Left lung (tissue), 14 donors: ENCODE measurements at places on chromosomes 7 and 10. TPM values are rescaled to one million over a fixed set of nuclear protein-coding genes. Genes with fewer than 3 reads are reported as not detected.
A peak's percentile ranks its signal among the peaks of the same experiment; 100 is the strongest.

- no peak for DNase-seq
Measured at GRCh38 chr10:7133278-7133677, 277.6 kb downstream of the SFMBT2 start.

- DNase-seq, result no peak
Measured at GRCh38 chr7:33727315-33727714, 178.0 kb upstream of the BMPER start.

- no peak for DNase-seq
Measured at GRCh38 chr7:1061180-1061579, 16.8 kb downstream of the GPR146 start.

DNA sequence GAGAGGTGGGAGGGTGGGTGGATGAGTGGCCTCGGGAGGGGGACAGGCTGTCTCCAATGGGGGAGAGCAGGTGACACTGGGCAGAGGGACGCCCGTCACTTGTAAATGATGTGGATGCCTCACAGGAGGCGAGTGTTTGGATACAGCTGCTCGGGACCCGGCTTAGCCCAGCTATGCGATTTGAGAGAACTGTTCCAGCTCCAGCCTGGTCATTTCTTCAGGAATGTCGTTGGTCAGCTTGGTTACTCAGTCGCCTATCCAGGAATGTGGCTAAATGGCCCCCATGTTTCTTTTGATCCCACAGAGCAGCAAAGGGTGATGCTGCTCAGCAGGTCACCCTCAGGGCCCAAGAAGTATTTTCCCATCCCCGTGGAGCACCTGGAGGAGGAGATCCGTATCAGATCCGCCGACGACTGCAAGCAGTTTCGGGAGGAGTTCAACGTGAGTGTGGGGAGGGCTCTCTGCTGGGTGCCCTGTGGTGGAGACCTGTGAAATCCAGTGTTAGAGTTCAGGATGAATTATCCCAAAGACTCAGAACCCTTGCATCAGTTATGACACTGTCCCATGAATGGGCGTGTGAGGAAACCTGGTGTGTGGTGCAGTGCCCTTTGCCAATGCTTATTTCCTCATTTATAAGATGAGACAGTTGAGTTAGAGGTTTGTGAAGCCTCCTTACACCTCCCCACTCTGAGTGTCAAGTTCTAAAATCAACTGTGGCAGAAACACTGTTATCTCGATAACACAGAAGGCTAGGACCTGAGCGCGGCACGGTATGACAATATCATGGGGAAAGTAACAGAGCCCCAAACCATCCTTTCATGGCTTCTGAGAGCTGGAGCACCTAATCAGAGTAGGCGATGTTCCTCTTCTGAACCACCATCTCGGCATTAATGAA is 76.8 kb downstream of the MKI67 start:
- no peak for DNase-seq

- no peak for DNase-seq
Measured at GRCh38 chr7:135490783-135491182, 19.1 kb downstream of the CNOT4 start.

- peak; percentile 58 for DNase-seq
Measured at GRCh38 chr7:102279537-102280400, 6.9 kb upstream of the SH2B2 start.

GRCh38 chr7:2920956-2921652 is 77.0 kb upstream of the GNA12 start:
- DNase-seq, result no peak

- DNase-seq, result no peak
Measured at GRCh38 chr7:8035192-8035591, 66.6 kb downstream of the GLCCI1 start.

The SPRN gene
- polyA plus RNA-seq, result 3.3 TPM

The FBXW4 gene
- 53.2 TPM for polyA plus RNA-seq

The VSTM2A gene
- 0.24 TPM for polyA plus RNA-seq

The PNLIPRP1 gene
- not detected for polyA plus RNA-seq
